ENCODE measurements at places on chromosomes 11 and 22.

GRCh38 chr11:14657841-14658240 is 14.2 kb downstream of the PDE3B start:
- no peak for DNase-seq

DNA sequence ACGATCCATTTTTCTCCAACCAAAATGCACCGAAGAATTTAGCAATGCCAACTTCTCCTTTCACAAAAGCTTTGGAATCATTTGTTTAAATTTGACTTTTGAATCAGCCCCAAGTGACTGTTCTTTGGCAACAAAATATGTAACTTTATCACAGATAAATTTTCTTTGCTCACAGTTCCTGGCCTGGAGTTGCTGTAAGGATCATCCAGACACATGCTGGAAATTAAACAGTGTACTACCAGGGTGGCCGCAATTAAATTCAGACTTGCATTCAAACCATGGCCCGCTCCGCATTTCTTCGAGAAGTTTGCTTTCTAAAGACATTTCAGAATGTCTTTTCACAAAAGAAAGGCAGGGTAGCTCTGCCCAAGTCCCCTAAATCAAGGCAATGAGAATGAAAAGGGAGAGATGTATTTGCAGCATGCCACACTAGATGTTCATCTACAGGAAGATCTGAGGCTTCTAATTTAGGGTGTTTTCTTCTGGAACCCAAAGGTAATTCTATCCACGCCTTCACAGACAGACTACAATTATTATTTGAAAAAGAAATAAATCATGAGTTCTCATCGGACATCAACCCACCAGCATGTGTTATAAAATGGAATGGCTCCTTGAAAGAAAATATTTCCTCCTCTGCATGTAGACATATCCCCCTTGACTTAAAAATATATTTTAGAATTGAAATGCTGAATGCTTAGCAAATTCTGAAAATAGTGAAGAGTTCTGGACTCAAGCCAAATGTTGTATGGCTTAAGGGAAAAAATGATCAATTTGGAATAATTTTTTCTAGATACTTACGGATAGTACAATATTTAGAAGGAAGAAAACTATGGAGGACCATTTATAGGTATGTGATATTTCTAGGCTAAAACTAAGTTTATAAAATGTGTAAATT is 189.7 kb upstream of the BLID start:
- DNase-seq, result no peak

- no peak for DNase-seq
Measured at GRCh38 chr11:11461473-11461872, 108.4 kb upstream of the CSNK2A3 start.

DNA sequence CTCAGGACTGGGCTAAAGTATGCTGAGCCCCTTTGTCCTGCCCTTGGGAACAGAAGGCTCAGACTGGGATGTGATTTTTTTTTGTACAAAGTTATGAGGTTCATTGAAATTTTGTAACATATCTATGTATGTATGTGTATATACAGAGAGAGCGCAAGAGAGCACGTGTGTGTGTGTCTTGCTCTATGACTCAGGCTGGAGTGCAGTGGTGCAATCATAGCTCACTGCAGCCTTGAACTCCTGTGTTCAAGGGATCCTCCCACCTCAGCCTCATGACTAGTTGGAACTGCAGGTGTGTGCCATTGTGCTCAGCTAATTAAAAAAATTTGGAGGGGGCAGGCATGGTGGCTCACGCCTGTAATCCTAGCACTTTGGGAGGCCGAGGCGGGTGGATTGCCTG is 5.7 kb downstream of the TMEM25 start:
- no peak for DNase-seq

- DNase-seq, result no peak
Measured at GRCh38 chr11:69373251-69373635, 79.3 kb downstream of the MYEOV start.

DNA sequence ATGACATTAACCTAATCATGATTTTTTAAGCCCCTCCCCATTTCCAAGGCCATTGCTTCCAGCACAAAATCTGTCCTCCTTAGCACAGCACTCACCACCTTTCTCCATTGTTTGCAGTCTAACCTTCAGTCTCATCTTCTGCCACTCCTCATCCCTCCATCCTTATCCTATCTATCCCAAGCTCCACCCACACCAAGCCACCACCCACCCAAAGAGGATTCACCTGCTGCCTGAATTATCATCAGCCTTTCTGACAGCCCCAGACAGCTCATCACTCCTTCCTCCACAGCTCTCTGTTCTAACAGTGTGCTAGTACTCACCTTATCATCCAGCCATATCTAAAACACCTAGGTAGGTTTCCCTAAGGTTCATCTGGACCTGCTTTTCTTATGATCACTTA is 20.7 kb upstream of the SMCO4 start:
- DNase-seq, result no peak

Measured in hematopoietic multipotent progenitor cell (in vitro differentiated cells).